ENCODE measurements at places on chromosomes 6 and 20.

GRCh38 chr6:66897576-66897975 is 1190.5 kb upstream of the EYS start:
- peak; percentile 75 for DNase-seq

DNA sequence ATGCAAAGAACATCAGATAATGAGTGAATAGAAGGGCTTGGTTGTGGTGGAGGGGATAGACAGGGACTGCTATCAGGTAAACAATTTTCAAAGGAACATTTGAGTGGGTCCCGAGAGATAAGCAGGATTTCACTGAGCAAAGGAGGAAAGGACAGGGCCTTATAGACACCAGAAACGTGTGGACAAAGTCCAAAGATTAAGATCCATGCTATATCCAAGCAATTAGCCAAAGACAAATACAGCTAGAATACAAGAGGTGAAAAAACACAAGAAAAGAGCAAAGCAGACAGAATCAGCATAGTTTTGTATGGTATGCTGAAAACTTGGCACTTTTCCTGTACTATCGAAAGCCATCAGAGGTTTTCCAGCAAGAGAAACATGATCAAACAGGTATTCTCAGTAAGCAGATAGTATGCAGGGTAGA is 59.8 kb downstream of the CDK19 start:
- DNase-seq: peak; percentile 56

GRCh38 chr6:81767163-81767891 is 14.8 kb upstream of the TENT5A start:
- peak; percentile 80 for DNase-seq

DNA sequence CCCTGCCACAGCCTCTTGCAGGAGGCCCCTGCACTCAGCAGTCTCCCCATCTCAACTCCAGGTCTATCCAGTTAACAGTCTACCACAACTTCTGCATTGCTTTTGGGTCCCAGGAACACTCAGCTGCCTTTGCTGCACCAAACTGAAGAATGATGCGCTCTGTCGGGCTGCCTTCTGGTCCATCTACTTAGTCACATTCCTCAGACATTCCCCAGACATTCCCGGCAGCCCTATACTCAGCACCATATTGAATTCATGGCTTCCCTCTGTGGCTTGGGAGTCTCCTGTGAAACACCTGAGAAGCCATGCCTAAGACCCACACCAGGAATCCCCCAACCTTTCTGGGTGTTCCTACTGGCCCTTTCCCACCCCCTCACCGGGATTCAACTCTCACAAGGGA is 99.6 kb upstream of the COL21A1 start:
- no peak for DNase-seq

GRCh38 chr6:72286911-72287311 is 335.0 kb upstream of the KCNQ5 start:
- DNase-seq: peak; percentile 91

DNA sequence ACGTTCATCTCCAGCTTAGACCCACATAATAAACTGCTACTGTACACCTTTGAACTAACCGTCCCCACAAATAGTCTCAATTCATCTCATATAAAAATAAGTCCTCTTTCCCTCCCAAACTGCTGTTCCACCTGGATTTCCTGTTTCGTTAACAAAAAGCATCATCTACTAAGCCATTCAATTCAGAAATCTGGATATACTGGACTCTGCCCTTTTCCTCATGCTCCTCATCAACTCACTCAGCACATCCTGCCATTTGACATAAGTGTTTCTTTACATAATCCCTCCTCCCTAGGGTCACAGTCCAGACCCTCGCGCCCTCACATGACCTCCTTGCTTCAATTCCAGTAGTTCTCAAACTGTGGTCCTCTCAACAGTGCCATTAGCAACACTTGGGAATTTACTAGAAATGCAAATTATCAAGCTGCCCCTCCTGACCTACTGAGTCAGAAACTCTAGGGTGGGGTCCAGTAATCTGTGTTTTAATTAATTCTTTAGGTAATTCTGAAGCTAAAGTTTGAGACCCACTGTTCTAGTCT is 4.5 kb downstream of the MKKS start:
- DNase-seq: no peak

- DNase-seq: peak; percentile 86
Measured at GRCh38 chr6:113182370-113183141, 674.6 kb upstream of the MARCKS start.

DNA sequence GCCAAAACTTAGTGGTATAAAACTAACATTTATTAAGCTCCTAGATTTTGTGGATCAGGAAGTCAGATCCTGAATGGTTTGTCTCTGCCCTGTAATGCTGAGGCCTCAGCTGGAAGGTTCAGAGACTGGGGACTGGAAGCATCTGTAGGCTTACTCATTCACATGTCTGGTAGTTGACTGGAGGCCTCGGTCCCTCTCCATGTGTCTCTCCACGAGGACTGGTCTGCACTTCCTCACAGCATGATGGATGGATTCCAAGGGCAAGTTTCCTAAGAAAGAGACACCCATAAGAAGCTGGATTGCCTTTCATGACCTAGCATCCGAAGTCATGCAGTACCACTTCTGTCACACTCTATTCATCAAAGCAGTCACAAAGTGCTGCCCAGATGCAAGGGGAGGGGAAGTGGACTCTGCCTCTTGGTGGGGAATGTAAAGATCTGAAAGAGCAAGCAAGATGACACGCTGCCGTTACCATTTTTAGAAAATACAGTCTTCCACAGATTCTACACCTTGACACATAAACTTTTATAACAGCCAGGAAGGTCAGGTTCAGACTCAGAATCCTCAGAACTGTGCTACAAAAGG is 17.2 kb upstream of the MDGA1 start:
- no peak for DNase-seq

DNA sequence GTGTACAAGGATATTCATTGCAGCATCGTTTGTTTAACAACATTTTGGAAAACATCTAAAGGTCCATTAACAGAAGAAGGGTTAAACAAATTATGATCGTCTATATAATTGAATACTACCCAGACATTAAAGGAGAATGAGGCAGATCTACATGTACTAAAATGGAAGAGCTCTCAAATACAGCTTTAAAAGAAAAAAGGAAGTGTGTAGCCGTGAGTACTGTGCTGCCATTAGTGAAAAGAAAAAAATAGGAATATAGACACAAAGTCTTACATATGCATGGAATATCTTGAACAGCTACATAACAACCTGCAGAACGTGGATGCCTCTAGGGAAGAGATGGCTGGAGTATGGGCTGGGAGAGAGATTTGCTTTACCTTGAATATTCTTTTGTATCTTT is 37.9 kb downstream of the PRDM1 start:
- DNase-seq: no peak

DNA sequence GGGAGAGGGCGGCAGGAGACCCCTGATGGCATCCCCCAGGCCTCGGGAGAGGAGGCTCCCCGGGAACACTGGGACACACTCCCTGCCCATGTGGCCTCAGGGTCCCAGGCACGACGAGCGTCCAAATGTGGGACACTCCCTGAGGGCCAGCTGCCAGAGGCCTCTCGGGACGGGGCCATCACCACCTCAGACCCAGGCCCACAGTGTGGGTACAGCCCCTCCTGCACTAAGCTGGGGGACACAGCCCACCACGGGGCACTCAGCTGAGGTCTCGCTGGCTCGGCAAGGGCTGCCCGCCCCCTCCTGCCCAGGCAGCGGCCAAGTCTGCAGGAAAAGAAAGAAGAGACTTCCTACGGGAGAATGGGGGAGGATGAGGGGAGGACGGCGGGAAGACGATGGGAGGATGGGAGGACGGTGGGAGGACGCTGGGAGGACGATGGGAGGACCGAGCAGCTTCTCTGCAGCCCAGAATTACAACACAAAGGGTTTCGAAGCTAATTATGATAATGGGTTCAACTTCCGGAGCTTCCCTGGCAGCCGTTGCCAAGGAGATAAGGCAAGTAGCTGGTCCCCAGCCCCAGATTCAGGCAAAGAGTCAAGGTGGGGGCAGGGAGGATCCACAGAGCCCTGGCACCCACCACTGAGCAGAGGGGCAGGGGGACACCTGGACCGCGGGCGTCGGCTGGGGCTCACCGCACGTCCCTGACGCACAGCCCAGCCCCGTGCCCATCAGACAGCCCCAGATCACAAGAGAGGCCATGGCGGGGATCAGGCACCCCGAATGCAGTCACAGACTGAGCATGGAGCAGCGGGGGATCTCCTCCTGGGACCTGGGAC is 17.5 kb downstream of the KCNQ2 start:
- DNase-seq: no peak

GRCh38 chr6:33123732-33124524 is 48.1 kb downstream of the HLA-DPB1 start:
- DNase-seq: peak; percentile 20

- peak; percentile 54 for DNase-seq
Measured at GRCh38 chr6:161748535-161749416, 474.9 kb upstream of the AGPAT4 start.

DNA sequence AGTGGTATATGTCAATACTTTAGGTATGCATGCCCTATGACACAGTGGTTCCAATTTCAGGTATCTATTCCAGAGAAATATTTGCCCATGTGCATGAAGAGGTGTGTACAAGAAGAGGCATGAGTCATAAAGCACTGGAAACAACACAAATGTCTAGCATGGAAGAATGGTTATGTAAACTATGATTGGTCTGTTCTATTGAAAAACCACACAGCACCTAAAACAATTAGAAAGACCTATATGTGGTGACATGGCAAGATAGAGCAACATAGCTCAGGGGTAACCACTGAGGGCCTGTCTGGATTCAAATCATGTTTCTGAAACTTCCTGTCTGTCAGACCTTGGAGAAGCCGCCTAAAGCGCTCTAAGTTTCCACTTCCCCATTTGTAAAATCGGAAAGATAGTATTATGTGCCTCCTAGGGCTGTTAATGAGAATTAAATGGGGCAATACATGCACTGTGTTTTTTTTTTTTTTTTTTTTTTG is 76.0 kb upstream of the SHLD1 start:
- peak; percentile 53 for DNase-seq

GRCh38 chr6:38549795-38550194 is 89.9 kb downstream of the BTBD9 start:
- DNase-seq: no peak

- DNase-seq: no peak
Measured at GRCh38 chr20:39206899-39207564, 244.9 kb downstream of the DHX35 start.

GRCh38 chr20:56517641-56518040 is 6.9 kb upstream of the FAM209A start:
- no peak for DNase-seq

GRCh38 chr20:50533061-50533460 is 22.9 kb downstream of the PTPN1 start:
- DNase-seq: peak; percentile 57

- peak; percentile 23 for DNase-seq
Measured at GRCh38 chr6:157033428-157034140, 256.4 kb downstream of the ARID1B start.

- DNase-seq: no peak
Measured at GRCh38 chr6:135282395-135282794, 101.3 kb downstream of the MYB start.

GRCh38 chr6:128570680-128571063 is 50.3 kb upstream of the PTPRK start:
- no peak for DNase-seq

- no peak for DNase-seq
Measured at GRCh38 chr6:123712831-123713230, 76.1 kb upstream of the TRDN start.

GRCh38 chr20:45695496-45695895 is 6.3 kb upstream of the WFDC13 start:
- DNase-seq: no peak

DNA sequence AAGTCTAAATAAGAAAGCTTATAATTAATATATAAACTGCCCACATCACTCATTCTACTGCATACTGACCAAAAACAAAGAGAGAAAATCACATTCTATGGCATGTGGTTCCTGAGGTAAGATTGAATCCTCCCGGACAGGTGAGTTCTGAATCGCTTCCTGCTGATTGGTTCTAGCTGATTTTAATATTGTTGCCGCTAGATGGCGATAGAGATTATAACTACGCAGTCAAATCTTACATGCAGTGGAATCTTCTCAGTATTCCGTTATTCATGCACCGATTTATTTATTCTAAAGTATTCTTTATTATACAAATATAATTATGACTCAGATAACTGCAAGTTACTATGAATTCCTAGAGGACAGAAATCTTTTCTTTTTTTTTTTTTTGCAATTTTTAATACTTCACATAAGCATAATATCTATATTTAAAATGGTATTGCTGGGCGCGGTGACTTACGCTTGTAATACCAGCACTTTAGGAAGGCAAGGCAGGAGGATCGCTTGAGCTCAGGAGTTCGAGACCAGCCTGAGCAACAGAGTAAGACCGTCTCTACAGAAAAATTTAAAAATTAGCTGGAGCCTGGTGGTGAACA is 24.2 kb upstream of the TMX4 start:
- DNase-seq: peak; percentile 78

DNA sequence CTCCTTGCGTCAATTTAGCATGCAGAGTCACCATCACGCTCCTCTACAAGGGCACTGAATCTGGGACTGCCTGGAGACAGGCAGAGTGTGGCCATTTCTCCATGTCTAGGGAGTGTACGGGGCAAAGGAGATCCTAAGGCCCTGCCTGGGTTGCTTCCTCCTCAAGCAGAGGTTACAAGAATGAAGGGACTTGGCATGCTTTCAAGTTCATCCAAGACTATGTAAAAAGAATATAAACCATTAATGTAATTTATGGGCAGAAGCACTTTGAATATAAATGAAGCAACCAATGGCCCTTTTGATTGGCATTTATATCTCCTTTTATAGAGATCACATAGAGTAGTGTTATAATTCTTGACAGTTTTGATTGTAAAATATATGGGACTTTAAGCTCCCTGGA is 137.5 kb downstream of the BTBD3 start:
- no peak for DNase-seq

DNA sequence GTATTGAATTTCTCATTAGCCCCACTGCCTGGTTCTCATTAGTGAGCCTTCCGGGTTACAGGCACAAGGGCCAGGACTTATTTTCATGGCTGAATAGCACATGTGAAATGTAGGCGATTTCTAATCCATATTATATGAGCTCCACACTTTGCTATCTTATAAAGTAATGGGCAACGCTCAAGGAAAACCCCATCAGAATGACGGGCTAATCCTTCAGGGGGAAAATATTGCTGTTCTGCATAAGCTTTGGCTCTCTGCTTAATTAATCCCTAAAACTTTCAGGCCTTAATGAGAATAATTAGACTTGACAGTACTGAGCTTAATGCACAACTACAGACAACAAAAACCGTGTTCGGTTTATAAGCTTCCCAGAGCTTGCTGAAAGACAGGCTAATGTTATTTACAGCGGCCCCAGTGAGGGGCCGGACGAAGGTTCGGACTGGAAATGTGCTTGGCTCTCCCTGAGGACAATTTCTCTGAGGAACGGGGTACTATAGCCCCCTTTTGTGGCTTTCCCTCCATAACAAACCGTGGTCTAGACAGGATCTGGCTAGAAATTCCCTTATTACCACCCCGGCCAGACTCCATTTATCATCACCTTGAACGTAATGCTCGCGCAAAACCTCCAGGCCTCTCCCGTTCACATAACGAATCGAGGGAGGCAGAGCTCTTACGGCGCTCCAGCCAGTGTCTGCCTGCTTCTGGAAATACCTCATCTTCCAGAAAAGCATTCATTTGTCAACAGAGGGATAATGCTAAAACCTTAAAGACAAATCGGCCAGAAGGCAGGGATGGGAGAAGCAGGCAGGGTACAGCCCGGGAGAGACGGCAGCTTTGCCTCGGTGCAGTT is 164.5 kb downstream of the CD83 start:
- DNase-seq: no peak

GRCh38 chr6:26295691-26296555 is 69.1 kb upstream of the BTN3A2 start:
- peak; percentile 92 for DNase-seq

GRCh38 chr20:44983093-44983674 is 16.9 kb downstream of the STK4 start:
- DNase-seq: no peak

- DNase-seq: peak; percentile 63
Measured at GRCh38 chr20:38617011-38617829, 15.6 kb downstream of the ARHGAP40 start.

GRCh38 chr6:163375361-163375760 is 39.2 kb upstream of the QKI start:
- no peak for DNase-seq

Data from choroid plexus epithelial cell (primary cell).